ENCODE measurements at places on chromosomes 6 and 20.

GRCh38 chr6:101509536-101509935 is 116.0 kb downstream of the GRIK2 start:
- peak; percentile 9 for DNase-seq

GRCh38 chr6:108578595-108579327 is 18.0 kb downstream of the FOXO3 start:
- peak; percentile 54 for DNase-seq

DNA sequence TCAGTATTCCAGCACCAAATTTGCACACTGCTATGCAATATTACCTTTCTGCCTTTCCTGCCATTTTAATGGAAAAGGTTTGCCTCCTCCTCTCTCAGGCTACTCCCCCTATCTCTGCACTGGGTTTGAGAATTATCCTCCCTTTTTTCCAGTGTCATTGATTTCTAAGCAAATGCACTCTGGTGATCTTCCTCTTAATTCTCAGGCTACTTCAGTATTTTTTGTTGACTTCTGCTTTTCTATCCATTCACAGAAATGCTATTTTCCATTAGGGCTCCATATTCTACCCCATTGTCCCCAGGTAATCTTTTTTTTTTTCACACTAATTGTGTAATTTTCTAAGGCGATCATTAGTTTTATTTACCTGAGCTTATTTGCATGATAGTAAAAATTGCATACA is 144.0 kb downstream of the GJA1 start:
- DNase-seq = no peak

DNA sequence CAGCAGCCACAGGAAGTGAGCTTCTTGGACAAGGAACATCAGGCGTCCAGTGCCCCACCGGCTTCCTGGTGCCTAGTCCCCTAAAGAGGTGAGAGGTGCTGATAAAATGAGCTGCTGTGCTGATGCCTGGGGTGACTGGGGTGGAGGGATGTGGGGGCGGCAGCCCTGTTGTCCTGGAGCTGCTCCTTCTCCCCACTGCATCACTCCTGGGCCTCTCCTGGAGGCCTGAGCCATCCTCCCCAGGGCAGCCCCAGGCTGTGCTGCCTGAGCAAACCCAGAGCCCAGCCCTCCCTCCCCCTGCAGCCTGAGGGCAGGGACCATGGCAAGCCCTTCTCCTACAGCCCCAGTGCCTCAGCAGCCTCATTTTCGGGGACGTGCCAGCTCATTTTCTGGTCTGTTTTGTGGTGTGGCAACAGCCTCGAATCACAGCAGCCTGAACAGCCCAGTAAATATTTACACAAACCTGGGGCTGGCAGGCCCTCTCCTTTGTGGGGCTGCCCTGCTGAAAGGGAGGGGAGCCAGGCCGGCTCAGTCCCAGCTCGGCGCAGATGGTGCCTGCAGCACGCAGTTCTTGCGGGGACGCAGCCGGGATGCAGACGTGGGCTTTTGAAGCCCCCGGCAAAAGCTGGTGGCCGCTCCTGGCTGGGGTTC is 259.9 kb downstream of the DLL1 start:
- no peak for DNase-seq

- no peak for DNase-seq
Observed at GRCh38 chr6:166589786-166590574, 3.5 kb upstream of the RAMACL start.

DNA sequence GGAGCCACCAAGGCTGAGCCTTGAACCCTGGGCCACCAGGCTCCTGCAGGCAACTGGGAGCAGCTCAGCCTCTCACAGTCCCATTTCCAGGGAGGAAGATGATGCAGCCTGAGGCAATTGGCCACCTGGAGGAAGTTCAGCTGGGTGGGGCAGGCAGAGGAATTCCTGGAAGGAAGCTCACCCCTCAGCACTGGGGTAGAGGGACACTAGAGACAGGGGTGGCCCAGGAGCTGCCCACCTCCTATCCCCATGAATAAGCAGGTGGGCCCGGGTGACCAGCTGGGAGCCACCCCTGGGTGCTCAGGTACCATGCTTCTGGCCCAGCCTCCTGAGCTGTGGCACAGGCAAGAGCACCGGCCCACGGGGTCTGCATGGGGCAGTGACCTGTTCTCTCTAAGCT is 3.6 kb upstream of the HSPA12B start:
- DNase-seq = no peak

DNA sequence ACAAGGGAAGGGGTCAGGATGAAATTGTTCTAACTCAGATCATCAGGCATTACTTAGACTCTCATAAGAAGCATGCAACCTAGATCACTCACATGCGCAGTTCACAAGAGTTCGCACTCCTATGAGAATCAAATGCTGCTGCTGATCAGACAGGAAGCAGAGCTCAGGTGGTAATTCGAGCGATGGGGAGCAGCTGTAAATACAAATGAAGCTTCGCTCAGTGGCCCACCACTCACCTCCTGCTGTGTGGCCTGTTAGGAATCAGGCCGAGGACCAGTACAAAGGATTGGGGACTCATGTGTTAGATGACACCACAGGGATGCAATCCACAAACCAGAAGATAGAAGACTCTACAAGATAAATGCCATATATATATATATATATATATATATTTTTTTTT is 31.5 kb upstream of the TOP1 start:
- DNase-seq = no peak

DNA sequence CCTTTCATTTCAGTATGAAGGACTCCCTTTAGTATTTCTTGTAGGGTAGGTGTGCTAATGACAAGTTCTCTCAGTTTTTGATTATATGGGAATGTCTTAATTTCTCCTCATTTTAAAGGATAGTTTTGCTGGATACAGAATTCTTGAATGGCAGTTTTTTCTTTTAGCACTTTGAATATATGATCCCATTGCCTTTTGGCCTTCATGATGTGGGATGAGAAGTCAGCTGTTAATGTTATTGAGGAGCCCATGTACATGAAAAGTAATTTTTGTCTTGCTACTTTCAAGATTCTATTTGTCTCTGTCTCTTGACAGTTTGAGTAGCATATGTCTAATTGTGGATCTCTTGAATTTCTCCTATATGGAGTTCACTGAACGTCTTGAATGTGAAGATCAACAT is 30.9 kb downstream of the RSPH3 start:
- no peak for DNase-seq

GRCh38 chr6:13348334-13349113 is 20.2 kb upstream of the TBC1D7 start:
- DNase-seq = no peak

DNA sequence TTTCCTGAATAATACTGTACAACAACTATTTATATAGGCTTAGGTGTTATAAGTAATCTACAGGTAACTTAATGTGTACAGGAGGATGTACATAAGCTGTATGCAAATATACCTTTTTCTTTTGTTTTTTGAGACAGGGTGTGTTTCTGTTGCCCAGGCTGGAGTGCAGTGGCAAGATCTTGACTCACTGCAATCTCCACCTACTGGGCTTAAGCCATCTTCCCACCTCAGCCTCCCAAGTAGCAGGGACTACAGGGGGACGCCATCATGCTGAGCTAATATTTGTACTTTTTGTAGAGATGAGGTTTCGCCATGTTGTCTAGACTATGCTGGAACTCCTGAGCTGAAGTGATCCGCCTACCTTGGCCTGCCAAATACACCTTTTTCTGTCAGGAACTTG is 191.7 kb upstream of the ZNF217 start:
- DNase-seq = no peak

- peak; percentile 32 for DNase-seq
Observed at GRCh38 chr6:3139090-3139903, 18.0 kb downstream of the TUBB2A start.

DNA sequence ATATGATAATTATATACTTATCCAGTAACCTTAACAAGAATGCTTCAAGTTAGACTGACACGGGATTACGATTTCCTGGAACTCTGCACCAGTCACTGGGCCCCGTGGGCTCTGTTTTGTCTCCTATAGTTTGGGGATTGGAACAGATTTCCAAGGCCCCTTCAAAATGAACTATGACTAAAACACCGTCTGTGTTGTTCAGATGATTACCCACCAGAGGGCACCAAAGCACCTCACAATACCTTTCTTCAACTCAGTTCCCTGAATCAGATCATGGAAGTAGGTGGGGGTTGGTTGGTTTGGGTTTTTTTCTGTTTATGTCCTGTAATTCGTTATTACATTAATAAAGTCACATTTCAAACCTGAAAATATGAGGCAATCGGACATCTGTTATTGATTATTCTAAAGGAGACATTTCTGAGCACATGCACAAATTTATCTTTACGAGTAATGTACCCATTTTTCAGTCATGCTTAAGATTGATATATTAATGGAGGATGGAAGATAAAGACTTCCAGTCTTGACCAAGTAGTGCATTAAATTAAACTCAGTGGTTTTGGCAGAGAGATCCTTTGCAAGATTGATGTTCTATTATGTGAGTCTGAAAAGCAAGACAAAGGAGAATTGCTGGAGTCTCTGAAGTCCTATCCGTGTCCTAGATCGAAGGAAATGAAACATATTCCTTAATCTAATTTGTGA is 112.0 kb upstream of the COL21A1 start:
- peak; percentile 66 for DNase-seq

DNA sequence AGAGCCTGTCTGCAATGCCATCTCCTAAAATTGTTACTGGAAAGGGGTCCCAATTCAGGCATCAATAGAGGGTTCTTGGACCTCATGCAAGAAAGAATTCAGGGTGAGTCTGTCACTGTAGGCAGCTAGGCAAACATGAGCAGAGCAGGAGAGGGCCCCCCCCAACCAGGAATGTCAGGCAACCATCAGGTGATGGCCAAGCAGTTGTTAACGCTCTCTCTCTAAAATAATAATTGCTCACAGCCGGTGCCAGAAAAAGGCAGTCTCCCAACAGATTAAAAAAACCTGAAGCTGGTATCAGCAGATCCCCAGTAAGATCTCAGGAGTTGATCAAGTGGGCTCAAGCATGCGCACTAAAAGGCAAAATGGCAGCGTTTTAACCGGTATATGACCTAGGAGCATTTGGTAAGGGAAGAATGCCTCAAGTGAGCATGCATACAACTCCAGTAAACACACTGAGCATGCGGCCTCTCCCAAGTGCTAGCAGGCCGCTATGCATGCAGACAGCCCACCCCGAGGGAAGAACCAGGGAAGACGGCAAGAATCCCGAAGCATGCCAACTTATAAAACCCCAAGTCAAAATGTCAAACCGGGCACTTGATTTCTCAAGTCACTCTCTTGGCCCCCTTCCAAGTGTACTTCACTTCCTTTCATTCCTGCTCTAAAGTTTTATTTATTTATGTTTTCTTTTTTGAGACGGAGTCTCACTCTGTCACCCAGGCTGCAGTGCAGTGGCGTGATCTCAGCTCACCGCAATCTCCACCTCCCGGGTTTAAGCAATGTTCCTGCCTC is 44.0 kb upstream of the RNGTT start:
- DNase-seq = no peak

- no peak for DNase-seq
Observed at GRCh38 chr20:50594231-50594590, 84.0 kb downstream of the PTPN1 start.

DNA sequence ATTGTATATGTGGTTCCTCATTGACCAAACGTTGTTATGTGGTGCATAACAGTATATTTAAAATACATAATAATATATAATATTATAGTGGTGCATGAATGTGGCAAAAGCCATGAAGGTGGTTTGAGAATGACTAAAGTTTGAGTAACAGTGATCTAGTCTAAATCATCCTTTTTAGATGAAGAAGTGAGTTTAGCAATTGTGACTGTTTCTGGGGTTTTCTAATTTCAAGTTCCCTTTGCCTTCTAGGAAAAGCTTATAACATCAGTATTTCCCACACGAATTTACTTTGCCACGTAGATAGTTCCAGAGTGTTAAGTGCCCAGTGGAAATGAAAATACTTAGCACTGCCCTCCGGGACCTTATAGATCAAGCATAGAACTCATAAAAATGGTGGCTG is 40.9 kb downstream of the ARFGEF2 start:
- no peak for DNase-seq

DNA sequence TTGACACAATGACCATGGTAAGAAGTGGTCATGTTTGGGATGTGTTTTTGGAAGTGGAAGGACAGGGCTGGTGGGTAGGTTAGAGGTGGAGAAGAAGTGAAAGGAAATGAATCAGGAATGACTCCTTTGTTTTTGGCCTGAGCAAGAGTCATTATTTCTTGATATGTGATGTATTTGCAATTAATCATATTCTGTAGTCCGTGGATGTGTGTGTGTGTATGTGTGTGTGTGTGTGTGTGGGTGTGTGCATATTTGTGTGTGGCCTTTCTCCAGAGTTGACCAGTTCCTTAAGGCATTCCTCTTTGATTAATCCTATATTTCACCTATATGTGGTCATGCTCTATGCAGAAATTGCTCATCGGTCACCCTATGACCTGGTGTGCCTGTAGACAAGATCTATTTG is 130.7 kb downstream of the UTRN start:
- DNase-seq = peak; percentile 22

GRCh38 chr6:19463250-19463649 is 373.9 kb upstream of the ID4 start:
- DNase-seq = no peak

DNA sequence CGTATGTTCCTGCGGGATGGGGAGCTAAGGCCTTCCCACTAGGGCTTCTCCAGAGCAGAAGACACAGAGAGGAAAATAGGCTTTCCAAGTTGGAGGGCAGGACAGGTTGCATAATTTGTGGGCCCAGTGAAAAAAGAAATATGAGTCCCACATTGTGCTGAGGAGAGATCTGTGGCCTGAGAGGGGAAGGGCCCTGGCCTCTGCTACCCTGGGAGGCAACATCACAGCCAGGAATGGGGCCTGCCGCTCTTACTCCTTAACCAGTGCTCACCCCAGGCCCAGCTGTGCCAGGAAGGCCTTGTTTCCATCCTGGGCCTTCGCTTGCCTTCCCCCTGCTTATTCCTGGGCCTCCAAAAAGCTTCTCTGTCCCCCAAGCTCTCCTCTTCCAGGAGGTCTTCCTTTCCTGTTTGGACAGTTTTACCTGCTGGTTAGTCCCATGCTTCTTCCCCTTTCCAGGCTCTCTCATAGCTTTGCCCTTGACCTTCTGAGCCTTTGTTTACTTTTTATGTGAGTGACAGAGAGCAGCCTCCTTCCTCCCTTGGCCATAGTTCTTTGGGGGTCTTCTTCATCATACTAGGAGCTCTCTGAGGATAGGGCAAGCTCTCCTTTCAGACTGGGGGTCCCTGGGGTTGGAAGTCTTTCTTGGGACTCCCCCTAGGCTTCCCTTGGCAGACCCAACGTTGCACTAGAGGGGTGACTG is 26.2 kb upstream of the VEGFA start:
- DNase-seq = no peak

DNA sequence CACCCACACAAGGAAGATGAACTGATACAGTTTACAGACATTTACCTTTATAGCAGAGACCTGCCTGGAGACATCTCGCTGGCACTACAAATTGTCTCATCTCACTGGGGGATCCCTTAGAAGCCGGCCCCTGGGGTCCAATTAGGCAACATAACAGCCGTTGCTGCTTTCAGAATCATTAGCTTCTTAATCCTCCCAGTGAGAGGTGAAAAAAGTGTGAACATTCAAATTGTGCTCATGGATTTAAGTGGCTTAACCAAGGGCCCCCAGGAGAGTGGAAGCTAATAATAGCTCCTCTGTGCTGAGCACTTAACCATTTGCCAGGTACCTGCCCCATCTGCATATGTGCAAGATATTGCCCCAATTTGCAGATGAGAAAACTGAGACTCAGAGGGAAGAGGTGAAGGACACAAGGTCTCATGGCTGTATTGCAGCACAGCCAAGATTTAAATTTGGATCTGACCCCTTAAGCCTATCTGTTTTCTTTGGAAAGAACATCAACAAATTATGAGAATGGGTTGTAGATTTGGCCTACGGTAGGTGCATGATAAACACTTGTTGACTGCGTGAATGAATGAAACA is 101.0 kb downstream of the EYA2 start:
- DNase-seq = no peak

GRCh38 chr20:47605673-47606413 is 104.2 kb downstream of the NCOA3 start:
- no peak for DNase-seq

All from GM03348 (cell line).